Kidney glomerular epithelial cell (primary cell): ENCODE measurements at places on chromosomes 1 and 21.

- no peak for DNase-seq
Observed at GRCh38 chr1:6002714-6003501, 10.7 kb upstream of the NPHP4 start.

GRCh38 chr1:90773812-90774211, 56.7 kb upstream of the BARHL2 start:
- no peak for DNase-seq

DNA sequence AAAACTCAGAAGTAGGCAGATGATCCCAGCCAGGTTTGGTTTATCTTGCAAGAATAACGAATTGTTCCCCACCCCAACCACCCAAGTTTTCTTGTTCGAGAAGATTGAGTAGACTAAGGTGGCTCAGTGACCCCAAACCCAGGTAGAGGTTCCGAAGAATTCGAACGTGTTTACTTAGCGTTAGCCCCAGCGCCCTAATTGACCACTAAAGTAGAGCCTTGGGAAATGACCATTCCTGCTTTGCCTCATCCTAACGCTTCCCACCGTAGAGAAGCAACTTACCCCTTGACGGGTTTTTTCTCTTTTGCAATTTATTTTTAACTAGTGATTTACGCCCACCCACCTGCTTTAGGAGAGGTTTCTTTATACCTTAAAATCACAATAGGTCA, 870 bp downstream of the FBXO28 start:
- no peak for DNase-seq

GRCh38 chr1:53345996-53346813, 18.3 kb upstream of the LRP8 start:
- DNase-seq = no peak

GRCh38 chr1:35555601-35556477, 1.4 kb downstream of the KIAA0319L start:
- no peak for DNase-seq

- peak; percentile 15 for DNase-seq
Observed at GRCh38 chr21:46325073-46325912, 1.3 kb downstream of the PCNT start.

GRCh38 chr1:10764296-10764798, 32.1 kb downstream of the CASZ1 start:
- no peak for DNase-seq

- no peak for DNase-seq
Observed at GRCh38 chr1:151993084-151993733, 450 bp downstream of the S100A10 start.

GRCh38 chr1:177091040-177091439, 73.5 kb downstream of the ASTN1 start:
- no peak for DNase-seq

GRCh38 chr1:175252561-175252960, 60.0 kb upstream of the KIAA0040 start:
- no peak for DNase-seq

DNA sequence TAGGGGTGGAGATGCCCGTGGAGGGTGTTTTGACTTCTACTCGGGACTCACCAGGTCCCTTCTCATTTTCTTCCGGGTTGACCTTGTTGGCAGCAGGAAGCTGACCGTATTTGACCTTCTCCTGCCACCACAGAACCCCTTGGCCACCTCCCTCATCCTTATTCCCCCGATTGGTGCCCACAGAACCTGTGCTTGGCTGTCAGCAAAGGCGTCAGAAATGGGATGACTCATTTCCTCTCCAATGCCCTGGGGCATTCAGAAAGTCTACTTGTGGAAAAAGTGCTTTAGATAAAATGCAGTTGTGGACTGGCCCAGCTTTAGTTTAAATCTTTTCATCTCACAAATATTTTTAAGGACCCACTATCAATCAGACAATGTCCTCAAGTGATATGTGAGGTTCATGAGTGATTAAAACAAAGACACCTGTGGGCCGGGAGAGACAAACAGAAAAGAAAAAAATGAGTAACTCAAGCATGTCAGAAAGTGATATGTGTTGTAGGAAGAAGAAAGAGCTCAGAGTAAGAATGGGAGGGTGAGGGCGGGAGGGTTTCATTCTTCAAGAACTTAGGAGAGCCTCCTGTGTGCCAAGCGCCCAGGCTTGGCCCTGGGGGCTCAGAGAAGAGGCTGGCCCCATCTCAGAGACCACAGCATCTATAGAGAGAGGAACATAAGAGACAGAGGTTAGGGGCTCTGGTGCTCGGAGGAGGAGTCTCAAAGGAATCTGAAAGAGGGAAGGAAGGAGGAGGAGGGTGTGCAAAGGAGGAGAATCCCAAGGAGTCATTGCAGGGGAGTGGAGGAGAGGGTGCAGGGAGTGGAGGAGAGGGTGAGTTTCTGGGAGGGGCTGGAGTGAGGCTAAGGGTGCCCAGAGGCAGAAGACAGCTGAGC, 221.6 kb upstream of the VAMP3 start:
- peak; percentile 89 for DNase-seq

GRCh38 chr1:61053226-61053711, 29.1 kb upstream of the NFIA start:
- DNase-seq = no peak

DNA sequence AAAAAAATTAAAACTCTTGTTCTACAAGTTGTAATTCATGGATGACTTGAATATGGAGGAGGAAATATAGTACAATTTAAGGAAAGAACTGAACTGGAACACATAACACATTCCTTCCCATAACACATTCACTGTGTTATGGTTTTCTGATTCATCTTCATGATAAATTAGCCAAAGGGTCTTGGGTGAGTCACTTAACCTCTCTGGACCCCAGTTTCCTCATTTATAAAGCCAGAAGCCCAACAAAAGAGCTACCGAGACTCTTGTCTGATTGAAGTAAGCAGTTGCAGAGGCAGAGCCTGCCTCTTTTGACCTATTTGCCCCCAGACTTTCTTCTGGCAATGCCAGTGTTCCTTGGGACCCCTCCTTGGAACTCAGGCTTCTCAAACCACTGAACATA, 161.9 kb upstream of the KCTD3 start:
- DNase-seq = peak; percentile 18

DNA sequence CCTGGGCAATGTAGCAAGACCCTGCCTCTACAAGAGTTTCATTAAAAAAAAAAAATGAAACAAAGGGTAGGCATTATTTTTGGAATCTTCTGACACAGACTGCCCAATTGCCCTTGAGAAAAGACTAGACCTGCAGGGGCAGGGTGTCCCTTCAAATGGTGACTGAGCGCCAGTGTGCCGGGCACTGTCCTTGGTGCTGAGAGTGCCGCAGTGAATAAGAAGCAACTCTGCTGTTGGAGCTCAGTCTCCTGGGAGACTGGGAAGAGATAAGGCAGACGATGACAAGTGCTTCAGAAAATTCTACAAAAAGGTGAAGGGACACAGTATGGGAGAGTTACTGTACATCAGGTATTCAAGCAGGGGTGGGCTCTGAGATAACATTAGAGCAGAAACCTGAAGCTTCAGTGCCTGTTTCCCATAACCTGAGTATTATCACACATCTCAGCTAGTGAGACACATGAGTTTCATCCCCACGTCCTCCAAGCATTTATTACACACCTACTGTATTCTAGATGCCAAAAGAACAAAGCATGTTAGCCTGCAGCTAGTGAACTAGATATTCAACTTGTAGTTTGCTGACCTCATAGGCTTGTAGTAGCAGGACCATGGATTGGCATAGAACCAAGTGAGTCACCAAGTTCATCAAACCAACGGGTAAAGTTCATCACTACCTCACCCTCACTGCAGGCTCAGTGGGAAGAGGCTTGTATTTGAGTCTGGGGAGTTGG, 18.4 kb upstream of the RPL11 start:
- DNase-seq = peak; percentile 35
